Activated T-cell treated with anti-CD3 and anti-CD28 coated beads, Interleukin-2, amount 50 U/mL, for 48 hours (primary cell): ENCODE measurements at places on chromosomes 4 and X.

GRCh38 chr4:15427701-15428100 is at the start of gene C1QTNF7:
TSS of gene C1QTNF7 (plus strand) at chr4:15428033. CDS start at chr4:15435744, 7,711 bp downstream.
- no peak for DNase-seq

DNA sequence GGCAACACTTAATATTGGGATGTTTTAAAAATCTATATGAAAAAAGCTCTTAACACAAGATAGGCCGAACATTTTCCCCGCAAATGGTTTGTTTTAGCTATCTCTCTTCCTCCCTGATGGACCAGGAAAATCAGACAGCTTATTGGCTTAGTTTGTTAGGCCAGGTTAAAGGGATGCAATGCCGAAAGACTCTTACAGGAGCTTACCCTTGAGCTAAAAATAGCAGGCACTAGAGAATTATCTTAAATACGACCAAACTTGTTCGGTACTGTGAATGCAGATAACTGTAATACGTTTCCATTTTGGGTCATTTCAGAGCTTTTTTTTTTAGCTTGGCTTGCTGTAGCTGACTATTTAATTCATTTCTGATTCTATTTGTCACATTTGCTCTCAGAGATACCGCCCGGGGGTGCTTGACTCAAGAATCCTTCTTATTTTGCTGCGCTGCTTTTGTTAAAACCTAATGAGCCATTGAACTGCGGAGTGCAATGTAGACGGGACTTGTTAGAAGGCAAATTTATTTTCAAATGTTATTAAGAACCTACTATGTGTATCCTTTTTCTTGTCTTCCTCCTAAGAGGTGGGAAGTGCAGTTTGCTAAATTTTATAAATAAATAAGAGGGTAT is 23.3 kb downstream of the PPARGC1A start:
- no peak for DNase-seq

DNA sequence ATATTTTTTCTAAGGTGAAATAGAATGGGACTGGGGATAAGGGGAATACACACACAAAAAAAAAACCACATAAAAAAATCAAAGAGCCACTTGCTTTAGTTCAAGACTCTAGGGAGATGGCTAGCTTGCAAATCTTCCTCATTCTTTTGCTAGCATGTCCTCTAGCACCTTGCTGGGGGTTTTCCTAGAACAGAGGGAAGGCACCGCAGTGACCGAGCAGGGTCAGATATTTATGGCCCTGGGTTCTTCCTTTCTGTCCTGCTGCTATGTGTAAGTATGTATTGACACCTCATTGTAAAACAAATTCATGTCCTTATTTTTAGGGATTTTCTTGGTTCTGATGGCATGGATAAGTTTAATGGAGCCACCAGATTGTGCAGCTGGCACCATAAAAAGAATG is 81.2 kb downstream of the SHISA3 start:
- no peak for DNase-seq

DNA sequence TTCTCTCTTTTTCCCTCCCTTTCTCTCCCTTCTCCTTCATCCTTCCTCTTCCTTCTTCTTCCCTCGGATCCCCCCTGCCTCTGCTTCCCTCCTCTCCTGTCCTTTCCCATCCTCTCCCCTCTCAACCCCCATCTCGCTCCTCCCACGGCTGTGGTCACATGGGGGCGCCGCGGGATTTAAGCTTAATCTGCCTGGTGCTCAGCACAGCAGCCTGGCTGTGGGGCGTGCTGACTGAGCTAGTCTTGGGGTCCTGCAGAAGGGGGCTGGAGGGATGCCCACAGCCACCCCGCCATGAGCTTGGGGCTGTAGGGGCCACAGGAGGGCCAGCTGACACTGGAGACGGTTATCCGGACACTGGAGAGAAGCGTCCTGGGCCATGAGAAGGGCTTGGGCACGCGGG is 10.7 kb downstream of the SMIM10L2A start:
- DNase-seq = no peak

GRCh38 chr4:146369446-146369845 is 152.3 kb downstream of the SLC10A7 start:
- DNase-seq = no peak

GRCh38 chr4:112895811-112896608 is 153.4 kb upstream of the ANK2 start:
- DNase-seq = no peak

DNA sequence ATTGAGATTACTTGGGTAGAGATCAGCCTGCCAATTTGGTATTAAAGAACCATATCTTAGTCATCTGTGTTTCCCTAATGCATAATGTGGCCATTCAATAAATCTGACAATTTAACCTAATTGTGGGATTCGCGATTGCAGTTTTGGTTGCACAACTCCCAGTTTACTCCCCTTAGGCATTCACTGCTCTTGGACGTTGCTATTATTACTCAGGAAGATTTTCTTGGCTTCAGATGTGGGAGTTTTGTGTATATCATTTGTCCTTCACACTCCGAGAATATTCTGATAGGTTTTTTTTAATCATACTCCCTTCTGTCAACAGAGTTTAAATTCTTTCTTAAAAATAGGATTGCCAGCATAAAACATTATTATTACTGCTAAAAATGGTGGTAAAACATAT is 22.0 kb upstream of the TRPC3 start:
- DNase-seq = no peak

- DNase-seq = peak; percentile 22
Observed at GRCh38 chr4:146450524-146450923, 71.2 kb downstream of the SLC10A7 start.

DNA sequence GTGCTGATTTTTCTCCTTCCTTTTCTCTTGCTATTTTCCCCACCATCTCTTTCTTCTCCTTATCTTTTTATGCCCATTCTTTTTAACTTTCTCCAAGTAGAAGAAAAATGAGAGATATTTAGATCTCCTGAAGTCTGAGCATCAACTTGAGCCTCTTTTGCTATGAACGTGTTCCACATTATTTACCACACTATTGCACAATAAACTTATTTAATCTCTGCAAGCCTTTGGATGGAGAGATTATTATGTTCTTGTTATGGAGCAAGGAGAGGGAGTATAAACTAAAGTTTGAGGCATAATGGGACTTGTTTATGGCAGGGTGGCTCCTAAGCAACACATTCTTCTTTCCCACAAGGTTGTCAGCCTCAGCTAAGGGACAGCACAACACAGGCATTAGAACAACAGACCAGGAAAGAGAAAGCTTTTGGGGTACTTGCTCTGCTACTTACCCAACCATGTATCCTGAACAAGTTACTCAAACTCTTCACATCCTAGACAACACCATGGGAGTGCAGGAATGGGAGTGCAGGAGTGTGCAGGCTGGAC is 365.5 kb upstream of the BOD1L1 start:
- no peak for DNase-seq

DNA sequence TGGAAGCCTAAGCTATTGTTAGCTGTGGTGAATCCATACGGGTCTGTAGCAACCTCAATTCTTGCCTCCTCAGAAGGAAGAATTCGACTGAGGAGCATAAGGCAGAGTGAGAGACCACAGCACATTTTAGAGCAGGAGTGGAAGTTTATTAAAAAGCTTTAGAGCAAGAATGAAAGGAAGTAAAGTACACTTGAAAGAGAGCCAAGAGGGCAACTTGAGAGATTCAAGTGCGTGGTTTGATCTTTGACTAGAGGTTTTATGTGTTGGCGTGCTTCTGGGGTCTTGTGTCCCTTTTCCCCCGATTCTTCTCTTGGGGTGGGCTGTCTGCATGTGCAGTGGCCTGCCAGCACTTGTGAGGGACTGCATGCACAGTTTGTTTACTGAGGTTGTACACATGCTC is 880.6 kb upstream of the INTU start:
- DNase-seq = no peak

DNA sequence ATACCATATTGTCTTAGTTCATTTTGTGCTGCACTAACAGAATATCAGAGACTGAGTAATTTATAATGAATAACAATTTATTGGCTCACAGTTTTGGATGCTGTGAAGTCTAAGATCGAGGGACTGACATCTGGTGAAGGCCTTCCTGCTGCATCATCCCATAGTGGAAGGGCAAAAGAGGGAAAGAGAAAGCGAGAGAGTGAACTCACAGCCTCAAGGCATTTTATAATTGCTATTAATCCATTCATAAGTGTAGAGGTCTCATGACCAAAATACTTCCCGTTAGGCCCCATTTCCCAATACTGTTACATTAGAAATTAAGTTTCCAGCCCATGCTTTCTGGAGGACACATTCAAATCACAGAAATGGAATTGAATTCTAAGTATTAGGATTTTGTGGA is 554.4 kb downstream of the TRAM1L1 start:
- DNase-seq = no peak

DNA sequence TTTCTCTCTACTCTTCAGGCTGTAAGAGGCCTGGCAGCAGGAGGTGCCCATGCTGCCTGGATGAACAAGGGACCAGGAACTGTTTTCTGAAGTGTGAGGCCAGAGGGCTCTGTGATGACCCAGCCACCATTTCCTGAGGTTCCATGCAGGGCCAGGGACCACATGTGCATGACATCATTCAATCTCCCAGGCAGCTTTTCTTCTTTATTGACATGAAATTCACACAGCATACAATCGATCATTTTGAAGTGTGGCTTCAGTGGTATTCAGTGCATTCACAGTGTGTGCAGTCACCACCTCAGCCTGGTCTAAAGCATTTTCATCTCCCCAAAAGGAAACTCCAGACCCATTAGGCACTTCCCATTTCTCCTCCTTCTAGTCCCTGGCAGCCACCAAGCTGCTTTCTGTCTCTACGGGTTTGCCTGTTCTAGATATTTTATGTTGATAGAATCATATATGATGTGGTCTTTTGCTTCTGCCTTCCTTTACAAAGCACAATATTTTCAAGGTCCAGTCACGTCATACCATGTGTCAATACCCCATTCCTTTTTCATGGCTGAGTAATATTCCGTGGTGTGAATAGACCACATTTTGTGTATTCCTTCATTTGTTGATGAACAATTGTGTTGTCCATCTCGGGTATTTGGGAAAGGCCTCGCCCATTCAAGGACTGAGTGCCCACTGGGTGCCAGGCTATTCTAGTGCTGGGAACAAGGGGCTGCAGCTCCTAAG is 93.1 kb downstream of the PSAPL1 start:
- no peak for DNase-seq

DNA sequence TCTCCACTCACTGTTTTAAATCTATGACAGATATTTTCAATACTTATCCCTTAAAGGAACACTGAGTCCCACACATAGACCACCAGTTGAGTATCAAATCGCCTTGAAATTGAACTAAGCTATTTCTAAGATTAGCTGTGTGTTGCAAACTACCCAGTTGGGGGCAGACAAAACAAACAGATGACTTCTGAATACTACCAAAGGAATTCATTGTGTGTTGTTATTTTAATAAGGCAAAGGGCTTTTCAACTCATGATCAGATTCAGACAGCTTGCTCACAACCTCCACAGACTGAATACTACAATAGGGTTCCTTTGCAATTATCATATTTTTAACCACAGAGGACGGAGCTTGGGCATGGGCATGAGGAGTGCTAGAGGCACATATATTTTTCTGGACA is 283.0 kb upstream of the GPC4 start:
- no peak for DNase-seq

DNA sequence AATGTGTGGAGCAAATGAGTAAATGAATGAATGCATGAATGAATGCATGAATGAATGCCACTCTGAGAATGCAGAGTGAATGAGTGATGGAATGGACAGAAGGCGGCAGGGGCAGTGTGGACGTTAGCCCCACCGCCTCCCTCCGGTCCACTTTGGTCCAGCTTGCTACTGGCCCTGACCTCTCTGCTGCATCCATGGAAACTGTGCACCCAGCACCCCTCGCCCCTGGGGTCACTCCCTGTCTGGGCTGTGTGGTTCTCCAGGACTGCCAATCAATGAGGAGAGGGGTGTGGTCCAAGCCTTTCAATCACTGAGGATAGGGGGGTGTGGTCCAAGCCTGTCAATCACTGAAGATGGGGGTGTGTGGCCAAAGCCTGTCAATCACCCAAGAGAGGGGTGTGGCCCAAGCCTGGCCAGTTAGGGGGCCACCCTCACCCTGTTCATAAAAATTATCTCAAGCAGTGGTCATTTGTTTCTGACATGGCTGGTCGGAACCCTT is 39.2 kb upstream of the ASMTL start:
- DNase-seq = peak; percentile 82

DNA sequence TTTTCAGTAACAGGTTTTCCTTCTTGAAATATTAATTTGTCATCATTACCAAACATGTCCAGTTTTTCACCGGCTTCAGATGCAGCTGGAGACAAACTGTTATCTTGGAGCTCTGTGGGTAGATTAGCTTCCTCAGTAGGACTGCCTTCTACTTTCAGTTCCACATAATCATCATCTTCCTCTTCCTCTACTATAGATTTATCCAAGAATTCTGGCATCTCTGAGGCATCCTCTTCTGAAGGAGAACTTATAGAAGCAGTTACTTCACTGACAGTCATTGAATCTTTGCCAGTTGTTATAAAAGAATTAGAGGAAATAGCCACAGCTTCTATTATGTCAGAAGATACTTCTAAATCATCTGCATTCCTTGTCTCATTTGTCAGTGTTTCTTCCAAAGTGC is 162.9 kb downstream of the LRBA start:
- no peak for DNase-seq

DNA sequence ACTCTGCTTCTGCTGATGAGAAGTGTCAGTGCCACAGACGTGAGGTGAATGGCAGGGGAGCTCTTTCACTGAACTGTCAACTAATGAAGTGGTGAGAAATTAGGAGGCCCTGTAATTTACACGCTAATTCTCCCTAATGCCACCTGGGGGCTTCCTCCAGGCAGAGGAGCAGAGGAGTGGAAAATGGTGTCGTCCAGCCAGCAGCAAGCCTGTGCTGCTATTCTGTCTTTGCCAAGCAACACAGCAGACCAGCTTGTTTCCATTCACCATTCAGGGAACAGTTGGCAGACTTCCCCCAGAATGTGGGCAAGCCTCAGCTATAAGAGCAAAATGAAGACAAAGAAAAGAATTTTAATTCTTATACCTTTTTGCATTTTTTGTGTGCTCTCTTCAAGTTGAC is 245.2 kb upstream of the TET2 start:
- DNase-seq = no peak

- DNase-seq = peak; percentile 17
Observed at GRCh38 chrX:38985375-38985774, 184.1 kb downstream of the MID1IP1 start.

GRCh38 chrX:33434256-33435092 is 223.1 kb upstream of the DMD start:
- peak; percentile 65 for DNase-seq

- no peak for DNase-seq
Observed at GRCh38 chr4:173211838-173212237, 43.2 kb downstream of the GALNT7 start.

DNA sequence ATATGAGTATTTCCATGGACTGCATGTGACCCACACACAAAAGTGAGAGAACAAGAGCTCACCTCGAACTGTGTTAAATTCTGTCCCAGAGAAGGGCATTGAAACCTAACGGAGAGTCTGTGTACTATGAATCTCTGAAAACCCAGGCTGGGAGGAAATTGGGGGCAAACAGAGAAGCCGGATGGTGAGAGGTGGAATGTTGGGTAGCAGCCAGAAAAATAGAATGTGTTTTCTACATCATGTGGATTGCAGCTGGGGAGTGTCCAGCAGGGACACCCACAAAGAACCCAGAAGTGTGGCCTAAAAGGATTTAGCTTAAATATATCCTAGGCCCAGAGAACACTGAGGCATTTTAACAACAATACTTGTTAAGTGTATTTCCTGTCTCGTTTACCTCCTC is 38.6 kb downstream of the MND1 start:
- DNase-seq = no peak
